SHP77 (cell line): ENCODE measurements at places on chromosomes 13 and 19.
A peak's percentile ranks its signal among the peaks of the same experiment; 100 is the strongest.

DNA sequence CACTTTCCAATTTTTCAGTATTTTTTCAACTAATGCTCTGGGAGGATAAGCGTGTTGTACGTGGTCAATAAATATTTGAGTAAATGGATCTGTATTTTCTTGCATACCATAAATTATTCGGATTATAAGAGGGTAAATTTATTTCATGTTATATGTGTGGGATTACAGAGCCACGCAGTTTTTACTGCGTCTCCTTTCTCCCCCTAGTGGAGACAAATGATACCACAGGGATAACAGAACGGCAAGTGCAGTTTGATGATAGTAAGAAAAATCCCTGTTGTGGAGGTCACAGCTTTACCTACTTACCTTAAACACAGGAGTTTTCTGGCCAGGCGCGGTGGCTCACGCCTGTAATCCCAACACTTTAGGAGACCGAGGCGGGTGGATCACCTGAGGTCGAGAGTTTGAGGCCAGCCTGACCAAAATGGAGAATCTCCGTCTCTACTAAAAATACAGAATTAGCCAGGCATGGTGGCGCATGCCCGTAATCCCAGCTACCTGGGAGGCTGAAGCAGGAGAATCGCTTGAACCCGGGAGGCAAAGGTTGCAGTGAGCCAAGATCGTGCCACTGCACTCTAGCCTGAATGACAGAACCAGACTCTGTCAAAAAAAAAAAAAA lies 16.8 kb downstream of the MBD3L2B start:
- no peak for DNase-seq

GRCh38 chr19:8253678-8254077 lies 44.5 kb downstream of the CERS4 start:
- no peak for DNase-seq

- DNase-seq: no peak
Measured at GRCh38 chr13:21069561-21070004, 8.2 kb upstream of the LATS2 start.

GRCh38 chr13:72109863-72110262 lies 242.9 kb upstream of the DACH1 start:
- DNase-seq: peak; percentile 3

- no peak for DNase-seq
Measured at GRCh38 chr19:307793-308420, 16.7 kb upstream of the PLPP2 start.

- DNase-seq: no peak
Measured at GRCh38 chr13:48660361-48661076, 6.8 kb downstream of the CYSLTR2 start.

- no peak for DNase-seq
Measured at GRCh38 chr19:16067205-16067938, 8.9 kb upstream of the TPM4 start.

GRCh38 chr19:58586133-58586765 lies 13.1 kb upstream of the MZF1 start:
- no peak for DNase-seq

GRCh38 chr19:49855676-49856573 lies 5.0 kb downstream of the PTOV1 start:
- no peak for DNase-seq

DNA sequence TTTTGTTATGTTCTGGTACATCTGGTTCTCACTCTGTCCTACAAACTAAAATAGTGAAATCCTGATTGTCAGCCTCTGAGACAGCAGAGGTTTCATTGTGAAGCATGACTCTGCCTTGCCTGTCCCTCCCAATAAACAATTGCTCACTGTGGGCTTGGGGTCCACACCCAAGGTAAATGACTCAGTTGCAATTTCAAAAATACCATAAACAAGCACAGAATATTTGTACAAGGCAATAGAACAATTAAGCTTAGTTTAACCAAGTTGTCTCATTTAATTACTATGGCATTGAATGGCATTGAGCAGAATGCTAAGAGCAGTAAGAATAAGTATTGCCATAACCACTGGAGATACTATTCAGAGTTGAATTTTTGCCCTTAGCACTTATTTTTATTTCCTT lies 353.6 kb downstream of the SPRY2 start:
- no peak for DNase-seq

DNA sequence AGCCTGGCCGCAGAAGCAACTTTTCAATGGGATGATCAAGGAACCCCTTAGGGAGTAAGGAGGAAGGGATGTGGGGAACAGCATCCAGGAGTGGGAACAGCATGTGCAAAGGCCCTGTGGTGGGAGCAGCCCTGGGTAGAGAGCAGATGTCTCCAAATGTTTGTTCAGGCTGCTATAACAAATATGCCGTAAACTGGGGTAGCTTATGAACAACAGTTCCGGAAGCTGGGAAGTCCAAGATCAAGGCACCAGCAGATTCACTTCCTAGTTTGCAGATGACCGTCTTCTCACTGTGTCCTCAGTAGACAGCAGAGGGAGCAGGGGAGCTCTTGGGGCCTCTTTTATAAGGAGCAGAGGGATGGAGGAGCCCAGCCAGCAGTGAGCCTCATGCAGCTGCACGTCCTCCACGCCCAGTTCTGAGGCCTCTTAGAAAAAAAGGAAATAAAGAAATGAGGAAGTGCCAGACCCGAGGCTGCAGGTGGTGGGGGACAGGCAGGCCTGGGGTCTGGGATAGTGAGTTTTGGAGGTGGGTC lies 4.2 kb upstream of the LRRC25 start:
- DNase-seq: peak; percentile 37

DNA sequence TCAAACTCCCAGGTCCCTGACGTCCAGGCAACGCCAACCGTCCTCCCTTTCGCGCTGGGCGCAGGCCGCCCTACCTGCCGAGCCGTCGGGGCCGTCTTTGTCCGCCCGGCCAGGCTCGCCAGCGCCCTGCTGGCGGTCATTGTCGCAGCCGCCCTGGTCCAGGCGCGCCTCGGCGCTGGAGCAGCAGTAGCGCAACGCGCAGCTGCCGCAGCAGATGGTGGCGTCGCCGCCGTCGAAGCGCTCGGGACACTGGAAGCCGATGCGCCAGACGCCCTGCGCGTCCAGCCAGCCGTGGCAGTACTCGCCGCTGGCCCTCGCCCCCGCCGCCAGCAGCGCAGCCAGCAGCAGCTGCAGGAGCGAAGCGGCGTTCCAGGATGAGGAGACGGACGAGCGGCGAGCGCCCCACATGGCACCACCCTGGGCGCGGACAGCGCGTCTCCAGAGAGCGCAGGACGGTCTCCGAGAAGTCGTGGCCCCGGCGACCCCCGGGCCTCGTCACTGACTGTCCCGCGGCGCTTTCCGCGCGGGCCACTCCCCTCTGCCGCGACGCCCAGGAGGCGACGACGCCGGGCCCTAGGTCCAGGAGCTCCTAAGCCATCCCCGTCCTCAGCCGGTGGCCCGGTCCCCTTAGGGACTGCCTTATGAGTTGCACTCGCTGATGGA lies 1.1 kb downstream of the SHISA2 start:
- DNase-seq: peak; percentile 60

GRCh38 chr19:15866636-15867035 lies 31.2 kb downstream of the CYP4F2 start:
- DNase-seq: no peak

DNA sequence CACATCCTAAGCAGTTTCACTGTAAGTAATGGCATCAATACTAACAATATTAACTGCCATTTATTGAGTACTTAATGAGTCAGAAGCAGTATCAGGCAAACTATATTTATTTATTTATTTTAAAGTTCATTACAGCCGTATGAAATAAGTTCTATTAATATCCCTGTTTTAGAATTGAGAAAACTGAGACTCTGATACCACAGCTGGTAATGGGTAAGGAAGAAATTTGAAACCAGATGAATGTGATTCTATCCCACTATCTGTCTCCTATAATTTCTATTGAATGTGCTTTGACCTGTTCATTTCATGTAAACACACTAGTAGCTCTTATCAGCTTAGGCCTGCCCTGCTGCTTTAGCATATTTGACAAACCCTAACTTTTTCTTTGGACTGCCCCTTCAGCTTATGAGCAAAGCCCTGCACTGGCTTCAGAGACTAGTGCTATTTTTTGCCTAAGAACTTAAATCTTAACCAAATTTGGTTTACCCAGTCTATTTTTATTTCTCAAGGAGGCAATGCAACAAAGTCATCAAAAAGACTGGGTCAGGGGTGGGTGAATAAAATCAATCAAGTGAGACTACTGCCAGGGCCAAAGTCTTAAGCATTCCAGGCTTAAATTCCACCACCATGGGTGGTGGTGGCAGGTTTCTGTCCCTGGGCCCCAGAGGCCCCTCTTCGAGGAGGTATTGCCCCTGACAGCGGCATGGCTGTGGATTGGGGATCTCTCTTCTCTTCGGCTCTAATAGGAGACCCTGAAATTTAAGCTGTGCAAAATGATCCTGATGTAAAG lies 143.4 kb downstream of the DLEU7 start:
- no peak for DNase-seq

DNA sequence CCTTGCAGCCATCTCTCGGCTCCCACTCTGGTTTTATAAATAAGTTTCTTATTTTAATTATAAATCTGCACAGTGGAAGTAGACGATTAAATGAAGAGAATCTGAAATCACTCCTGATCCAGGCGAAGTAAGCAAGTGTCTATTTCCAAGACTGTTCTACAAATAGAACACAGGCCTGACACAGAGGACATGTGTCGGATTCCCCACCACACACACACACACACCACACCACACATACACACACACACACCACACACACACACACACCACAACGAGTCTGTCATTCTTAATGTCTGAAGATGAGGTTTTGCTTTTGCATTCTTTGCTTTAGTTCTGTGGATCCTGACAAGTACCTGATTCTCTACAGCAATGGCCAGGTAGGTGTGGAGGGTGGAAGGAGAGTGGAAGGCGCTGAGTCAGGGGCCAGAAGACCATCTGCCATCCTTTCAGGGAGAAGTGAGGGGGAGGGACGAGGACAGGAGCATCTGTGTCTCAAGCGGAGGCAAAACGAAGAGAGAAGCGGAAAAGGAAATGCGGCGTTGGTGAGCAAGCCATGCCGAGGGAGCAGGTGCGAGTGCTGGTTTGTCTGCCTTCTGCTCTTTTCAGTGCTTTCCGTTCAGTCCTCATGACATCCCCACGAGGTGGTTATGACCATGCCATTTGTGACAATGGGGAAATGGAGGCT lies 110.2 kb downstream of the TEX26 start:
- no peak for DNase-seq

DNA sequence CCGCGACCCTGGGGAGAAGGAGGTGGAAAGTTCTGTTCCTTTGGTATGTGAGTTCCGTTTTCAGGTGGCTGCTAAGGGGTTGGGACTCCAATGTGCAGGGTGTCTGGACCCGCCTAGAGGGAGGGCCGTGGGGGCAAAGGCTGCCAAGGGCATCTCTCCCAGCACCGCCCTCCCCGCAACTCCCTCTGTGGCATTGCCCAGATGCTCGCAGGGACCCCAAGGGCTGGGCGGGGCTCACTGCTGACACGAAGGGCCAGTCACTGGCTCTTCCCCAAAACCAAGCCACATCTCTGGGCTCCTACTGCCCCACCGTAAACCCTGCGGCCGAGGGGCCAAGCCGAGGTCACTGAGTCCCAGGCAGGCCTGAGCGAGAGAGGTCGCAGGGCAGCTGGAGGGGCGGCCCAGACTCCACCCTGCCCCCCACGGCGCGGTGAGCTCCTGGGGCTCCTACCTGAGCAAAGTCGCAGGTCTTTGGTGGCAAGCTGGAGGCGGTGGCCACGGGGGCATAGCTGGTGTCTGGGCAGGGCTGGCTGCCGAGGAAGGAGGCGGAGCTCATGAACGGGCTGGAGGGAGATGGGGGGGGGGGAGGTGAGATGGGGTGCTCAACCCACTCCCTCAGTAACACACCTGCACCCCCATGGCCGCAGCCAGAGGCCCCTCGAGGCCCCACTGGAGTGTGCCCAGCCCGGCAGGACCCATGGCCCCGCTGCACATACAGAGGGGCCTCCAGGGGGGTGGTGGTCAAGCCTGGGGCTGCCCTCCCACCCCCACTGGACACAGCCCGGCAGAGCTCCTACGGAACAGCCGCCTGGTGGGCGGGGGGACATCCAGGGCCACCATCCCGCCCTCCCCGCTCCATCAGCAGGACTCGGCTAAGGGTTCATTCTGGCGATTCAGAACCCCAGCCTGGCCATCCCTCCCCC lies 26.9 kb downstream of the SBNO2 start:
- no peak for DNase-seq

DNA sequence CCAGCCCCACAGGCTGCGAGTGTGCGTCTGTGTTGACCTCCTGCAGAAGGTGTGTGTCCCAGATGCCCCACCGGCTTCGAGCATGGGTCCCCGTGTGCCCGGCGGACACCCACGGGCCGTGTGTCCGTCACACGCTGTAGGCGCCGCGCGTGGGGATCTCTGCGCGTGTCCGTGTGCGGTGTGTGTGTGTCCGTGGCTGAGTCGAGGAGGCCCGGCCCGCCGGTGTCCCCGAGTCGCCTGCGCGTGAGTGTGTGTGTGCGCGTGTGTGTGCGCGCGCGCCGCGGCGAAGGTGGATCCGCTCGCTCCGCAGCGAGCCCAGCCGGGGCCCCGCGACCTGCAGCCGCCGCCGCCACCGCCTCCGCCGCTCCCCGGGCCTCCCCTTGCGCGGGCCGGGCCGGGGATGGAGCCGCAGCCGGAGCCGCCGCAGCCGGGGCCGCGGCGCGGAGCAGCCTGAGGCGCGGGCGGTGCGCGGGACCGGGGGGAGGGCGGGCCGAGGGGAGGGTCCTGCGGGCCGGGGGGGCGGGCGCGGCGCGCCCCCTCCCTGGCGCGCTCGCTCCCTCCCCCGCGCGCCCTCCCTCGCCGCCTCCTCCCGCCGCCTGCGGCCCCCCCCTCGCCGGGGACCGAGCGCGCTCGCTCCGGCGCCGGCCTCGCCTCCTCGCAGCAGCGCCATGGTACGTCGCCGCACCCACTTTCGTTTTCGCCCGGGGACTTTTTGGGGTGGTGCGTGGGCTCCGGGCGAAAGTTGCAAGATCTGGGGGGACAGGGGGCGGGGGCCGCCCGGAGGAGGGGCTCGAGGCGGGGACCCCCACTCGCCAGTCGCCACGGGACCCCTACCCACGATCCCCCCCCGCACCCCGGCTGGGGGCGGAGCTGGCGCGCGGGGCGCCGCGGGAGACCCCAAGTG lies 7.1 kb upstream of the NFIC start:
- no peak for DNase-seq

- no peak for DNase-seq
Measured at GRCh38 chr13:40158218-40158617, 502.8 kb downstream of the COG6 start.

GRCh38 chr19:49876422-49877019 lies 634 bp downstream of the AKT1S1 start:
- peak; percentile 95 for DNase-seq

DNA sequence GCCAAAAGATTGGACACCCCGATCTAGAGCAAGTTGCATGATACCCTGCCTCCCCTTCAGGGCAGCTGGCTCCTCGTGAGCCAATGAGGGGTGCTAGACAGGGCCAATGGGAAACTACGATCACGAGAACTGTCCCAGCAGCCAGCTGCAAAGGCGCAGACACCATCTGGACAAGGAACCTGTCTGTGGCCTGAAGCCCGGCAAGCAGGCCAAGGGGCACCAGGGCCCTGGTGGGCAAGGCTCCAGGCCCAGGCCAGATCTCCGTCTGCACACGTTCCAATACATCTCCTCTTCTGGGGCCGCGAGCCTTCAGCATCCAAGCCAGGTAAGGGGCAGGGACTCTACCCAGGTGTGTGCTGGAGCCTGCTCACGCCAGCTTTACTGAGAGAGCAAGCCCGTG lies 20.2 kb downstream of the MED26 start:
- no peak for DNase-seq

- DNase-seq: no peak
Measured at GRCh38 chr19:45976178-45976577, 2.5 kb upstream of the NOVA2 start.
